ENCODE measurements at places on chromosomes 7 and 10.
A peak's percentile ranks its signal among the peaks of the same experiment; 100 is the strongest.

GRCh38 chr7:27850531-27850930, 110.6 kb downstream of the TAX1BP1 start:
- no peak for DNase-seq

DNA sequence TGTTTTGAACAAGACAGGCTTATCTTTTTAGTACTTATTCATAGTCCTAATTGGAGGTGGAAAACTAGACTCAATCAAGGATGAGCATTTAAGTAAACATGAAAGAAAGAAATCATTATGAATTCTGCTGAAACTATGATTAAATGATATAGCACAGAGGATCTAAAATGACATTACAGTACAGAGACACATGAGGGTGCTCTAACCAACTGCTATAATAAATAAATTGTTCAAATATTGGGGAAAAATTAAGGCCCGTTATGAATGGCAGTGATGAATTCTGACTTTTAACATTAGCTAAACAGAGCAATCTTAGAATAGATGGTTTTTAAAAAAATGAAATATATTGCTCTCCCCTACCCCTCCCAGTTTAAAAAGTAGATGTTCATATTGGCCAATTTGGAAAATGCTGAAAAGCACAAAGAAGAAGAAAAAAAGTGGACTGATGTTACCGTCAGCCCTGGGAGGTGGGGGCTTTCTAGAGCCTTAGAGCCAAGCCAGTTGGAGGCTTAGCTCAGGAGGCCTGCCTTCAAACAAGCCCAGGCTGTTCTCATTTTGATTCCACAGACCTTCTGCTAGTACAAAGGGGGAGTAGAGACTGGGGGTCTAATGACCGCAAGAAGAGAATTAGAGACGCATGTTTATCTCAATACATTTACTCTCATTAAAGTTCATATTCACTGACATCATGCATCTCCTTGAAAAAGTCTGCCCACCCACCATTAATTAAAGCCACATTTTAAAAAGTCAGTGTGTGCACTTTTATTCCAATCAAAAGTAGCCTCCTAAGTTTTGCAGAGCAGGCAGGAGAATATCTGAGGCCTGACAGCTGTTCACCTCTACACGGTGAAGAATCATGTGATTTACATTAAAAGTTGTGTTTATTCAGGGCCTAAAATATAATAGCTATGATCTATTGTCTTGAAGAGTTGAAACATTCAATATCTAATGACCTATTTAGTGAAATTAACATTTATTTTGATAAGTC, 10.0 kb downstream of the WNT2 start:
- no peak for DNase-seq

GRCh38 chr10:2106641-2107040, 369.3 kb upstream of the ADARB2 start:
- DNase-seq: no peak

DNA sequence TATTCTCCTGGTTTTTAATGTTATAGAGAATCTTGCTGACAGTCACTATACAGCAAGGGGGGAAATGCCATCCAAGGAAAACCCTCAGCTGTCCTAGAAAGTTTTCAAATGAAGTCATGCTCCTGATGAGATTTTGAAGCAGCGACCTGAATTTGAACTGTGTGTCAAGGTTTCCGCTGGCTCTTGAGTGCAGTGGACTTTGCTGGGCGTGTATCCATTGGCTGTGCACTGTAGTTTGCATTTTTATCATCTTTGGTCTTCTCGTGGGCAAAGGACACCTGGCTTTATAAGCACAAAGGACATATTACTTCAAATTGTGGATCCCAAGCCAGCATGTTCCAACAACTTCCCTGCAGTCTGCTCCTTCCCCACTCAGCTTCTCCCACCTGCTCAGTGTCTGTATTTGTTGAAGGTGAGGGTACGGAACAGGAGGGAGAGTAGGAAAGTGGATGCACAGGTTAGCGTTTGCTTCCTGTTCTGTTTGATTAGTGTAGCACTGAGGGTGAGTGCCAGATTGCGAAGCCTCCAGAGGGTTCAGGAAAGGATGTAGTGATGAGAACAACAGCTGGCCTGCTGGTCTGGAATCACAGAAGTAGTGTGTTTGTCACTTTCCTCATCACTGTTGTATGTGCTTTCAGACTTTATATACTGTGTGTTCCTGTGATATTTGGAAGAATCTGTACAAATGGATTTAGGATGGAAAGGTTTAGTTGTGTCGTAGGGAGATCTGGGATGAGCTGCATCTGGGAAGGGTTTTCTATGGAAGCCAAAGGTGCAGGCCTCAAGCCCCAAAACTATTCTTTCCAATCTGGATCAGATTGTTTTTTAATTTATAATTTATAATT, 204.8 kb downstream of the BMPER start:
- no peak for DNase-seq

GRCh38 chr10:80104066-80104926, 25.8 kb downstream of the TMEM254 start:
- DNase-seq: peak; percentile 62

DNA sequence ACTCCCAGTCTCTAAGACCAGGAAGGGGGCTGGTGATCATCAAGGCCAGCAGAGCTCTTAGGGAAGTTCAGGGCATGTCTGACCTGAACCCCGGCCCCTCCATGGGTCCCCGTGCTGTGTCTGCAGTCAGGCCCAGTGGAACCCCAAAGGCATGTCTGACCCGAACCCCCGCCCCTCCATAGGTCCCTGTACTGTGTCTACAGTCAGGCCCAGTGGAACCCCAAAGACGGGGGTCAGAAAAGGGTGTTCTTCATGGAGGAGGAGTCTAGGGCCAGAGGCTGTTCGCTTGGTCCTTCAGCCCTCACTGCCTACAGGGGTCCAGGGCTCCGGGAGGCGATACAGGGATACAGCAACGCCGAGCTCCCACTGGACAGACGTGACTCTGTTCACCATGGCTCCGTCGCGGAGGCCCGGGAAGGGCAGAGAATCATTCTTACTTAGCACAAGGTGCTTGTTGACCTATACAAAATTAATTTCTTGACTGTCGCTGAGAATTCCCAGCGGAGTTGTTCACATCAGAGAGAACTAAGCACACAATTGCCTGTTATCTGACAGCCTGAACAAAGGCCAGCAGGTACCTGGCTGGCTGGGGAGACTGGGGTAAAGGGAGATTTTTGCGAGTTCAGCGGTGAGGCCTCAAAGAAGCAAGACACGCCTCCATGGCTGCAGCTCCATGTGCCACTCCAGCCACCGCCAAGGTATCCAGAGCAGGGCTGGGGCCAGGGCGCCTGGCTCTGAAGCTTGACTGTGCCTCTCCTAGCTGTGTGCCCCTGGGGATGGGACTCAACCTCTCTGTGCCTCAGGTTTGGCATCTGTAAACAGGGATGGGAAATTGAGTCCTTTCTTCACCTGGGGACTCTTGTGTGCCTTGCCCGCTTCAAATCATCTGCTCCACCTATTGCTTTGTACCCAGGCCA, 26.8 kb downstream of the EN2 start:
- DNase-seq: no peak

DNA sequence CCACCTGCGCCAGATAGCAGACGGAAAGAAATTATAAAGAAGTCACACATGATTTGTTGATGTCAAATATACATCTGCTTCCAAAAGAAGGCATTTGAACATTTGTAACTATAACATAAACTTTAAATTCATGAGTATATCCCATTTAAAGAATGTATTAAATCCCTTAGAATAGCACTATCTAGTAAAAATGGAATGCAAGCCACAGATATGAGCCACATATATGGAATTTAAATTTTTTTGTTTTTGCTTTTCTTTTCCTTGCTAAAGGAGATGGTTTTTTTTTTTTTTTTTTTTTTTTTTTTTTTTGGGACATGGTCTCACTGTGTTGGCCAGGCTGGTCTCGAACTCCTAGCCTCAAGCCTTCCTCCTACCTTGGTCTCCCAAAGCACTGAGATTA, 730.8 kb downstream of the PHTF2 start:
- DNase-seq: no peak

DNA sequence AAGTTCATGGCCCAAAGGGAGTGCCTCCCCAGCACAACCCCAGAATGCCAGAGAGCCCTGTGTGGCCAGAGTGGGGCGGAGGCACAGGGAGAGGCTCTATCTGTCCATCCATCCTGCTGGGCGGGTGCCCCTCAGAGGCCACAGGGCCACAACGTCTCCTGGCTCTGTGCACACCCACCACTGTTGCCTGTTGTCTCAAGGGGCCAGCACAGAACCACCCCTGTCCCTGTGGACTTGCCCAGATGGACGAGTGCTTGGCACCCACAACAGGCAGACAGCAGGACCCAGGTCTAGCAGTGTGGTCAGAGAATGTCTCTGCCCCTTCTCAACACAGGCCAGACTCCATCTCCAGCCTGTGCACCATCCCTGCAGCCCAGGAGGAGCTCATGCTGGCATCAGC, 92.8 kb downstream of the PAXIP1 start:
- DNase-seq: no peak

GRCh38 chr10:13922586-13922985, 335.8 kb downstream of the PRPF18 start:
- DNase-seq: peak; percentile 22

DNA sequence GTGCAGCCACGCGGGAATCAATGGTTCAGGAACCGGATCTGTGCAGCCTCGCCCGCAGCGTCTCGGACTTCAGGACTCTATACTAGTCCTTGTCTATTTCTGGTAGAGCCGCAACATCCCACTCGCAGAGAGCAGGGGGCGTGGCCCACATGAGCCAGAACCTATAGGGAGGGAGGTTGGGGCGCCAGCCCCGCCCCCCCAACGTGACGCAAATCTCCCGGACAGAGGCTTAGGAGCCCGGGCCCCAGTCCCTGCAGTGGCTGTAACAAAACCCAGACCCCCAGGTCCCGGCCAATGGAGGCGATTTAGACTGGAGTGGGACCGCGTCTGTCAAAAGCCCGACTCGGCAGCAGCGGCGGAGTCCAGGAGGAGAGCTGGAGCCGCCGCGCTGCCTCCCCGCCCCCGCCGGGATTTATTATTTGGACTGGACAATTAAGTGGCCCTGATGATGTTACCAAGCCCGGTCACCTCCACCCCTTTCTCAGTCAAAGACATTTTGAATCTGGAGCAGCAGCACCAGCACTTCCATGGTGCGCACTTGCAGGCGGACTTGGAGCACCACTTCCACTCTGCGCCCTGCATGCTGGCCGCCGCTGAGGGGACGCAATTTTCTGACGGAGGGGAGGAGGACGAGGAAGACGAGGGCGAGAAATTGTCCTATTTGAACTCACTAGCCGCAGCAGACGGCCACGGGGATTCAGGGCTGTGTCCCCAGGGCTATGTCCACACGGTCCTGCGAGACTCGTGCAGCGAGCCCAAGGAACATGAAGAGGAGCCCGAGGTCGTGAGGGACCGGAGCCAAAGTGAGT, at the start of gene NKX2-3:
TSS of gene NKX2-3 (plus strand) at position 256 of the 809 bp plus-strand sequence. CDS start at position 446, 190 bp downstream.
- no peak for DNase-seq

DNA sequence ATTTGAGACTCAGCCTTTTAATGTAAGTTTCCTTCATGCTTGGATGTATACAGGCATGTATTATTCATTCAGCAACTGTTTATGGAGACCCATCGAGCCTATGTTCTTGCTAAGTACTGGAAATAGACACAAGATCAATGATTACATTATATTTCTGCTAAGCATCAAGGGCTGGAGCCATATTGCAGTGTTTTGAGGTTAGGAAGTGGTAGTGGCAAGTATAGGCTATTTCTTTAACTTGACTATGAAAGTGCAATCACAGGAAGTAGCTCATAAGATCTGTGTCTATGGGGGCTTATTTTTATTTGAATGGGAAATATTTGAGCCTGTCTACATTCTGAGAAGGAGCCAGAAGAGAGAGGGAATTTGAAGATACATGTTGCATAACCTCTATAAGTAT, 123.8 kb downstream of the HDAC9 start:
- DNase-seq: no peak

GRCh38 chr7:698515-699475, 27.7 kb upstream of the DNAAF5 start:
- DNase-seq: no peak

DNA sequence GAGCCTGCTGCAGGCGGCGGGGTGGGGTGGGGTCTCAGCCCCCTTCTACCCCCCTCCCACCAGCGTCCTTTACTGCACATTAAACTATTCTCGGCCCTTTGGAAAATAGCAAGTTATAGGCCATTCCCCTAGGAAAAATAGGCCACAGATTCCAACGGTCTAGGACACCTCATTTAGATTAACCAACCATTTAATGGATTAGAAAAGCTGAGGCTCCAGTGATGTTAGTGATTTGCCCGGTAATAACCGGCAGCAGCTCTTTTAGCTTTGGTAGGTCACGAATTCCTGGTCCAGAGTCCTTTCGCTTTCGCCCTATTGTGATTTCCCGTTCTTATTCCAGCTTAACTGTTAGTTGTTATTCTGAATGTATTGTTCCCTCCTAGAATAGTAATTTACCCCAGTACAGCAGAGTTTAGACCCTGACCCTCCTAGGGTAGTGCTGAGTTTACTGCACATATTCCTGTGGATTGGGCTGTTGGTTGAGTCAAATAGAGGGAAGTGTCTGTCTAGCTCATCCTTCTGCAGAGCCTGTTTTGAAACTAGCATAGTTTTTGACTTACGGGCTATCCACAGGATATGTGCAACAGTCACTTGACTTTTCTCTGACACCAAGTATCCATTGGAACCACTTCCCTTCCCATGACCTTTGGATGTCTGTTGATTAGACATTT, 754 bp downstream of the GSTO1 start:
- peak; percentile 66 for DNase-seq

DNA sequence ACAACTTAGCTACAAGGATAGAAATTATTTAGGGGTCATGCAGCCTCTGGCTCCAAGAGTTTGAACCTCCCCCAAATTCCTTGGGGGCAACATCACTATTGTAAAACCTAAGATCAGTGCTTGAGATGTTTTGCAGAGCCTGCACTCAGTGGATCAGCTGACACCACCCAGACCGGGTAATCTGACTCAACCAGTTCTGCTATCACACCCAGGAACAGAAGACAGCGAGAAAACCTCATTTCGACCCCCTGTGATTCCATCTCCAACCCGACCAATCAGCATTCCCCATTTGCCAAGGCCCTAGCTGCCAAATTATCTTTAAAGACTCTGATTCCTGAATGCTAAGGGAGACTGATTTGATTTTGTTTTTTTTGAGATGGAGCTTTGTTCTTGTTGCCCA, 5.2 kb downstream of the TACR2 start:
- no peak for DNase-seq

DNA sequence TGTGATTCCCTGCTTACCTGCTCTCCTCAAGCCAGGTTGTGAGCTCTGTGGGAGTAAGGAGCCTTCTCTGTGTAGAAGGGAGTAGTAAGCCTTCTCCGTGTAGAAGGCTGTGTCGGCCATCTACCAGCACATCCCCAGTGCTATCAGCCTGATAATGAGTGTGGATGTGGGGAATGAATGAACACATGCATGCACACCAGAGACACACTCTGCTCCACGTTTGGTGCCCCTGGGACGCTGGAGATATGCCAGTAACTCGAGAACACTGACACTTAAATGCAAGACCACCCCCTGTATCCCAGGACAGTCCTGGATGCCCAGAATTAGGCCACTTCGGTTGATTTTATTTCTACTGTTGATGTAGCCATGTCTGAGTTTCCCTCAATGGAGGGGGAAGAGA, 21.1 kb upstream of the GPR26 start:
- no peak for DNase-seq
